ENCODE measurements at places on chromosomes 6 and 20. TPM values are rescaled to one million over a fixed set of nuclear protein-coding genes. Genes with fewer than 3 reads are reported as not detected.

Gene SLC26A8
- not detected for total RNA-seq

Gene SLC13A3
- 8.9 TPM for total RNA-seq

Gene DZANK1
- 2.0 TPM for total RNA-seq

Gene TTBK1
- not detected for total RNA-seq

Gene CDH22
- 2.6 TPM for total RNA-seq

Gene EDN1
- 21.7 TPM for total RNA-seq

Gene ULBP2
- not detected for total RNA-seq

Gene TBCC
- 25.6 TPM for total RNA-seq

Gene BPIFB4
- total RNA-seq = not detected

Gene JPH2
- total RNA-seq = 3.8 TPM

Gene SLC35D3
- total RNA-seq = not detected

Measured in suprapubic skin (tissue), 4 donors.